ENCODE measurements at places on chromosomes 1 and 21.

- DNase-seq: peak; percentile 86
Measured at GRCh38 chr1:21368515-21369289, 71.2 kb upstream of the NBPF3 start.

GRCh38 chr1:67458663-67459062 lies 28.5 kb upstream of the SERBP1 start:
- no peak for DNase-seq

GRCh38 chr1:160108888-160109662 lies 6.5 kb upstream of the ATP1A2 start:
- DNase-seq: peak; percentile 60

DNA sequence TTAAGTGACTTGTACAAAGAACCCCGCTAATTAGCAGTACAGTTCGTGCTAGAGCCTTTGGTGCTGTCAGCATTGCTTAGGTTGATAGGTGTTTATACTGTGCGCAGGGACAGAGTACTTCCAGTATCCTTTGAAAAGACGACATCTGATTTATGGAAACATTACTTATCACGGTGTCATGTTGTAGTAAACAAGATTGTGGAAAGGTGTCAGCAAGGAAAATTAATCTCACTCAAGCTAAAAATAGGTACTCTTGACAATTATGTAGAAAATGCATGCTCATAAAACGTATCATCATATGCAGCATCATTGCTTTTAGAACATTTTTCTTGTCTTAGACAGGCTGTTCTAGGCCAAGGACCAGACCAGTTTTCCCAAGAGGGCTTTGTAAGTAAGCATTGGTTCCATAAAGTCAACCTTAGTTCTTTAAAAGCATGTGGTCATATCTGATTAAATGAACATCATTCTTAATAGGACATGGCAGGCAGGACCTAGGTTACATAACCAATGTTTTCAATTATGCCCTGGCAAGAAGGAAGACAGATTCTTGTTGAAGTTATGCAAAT lies 33.0 kb downstream of the SH3BGR start:
- DNase-seq: no peak

GRCh38 chr1:189983166-189983890 lies 494.3 kb downstream of the BRINP3 start:
- DNase-seq: no peak

GRCh38 chr1:45442272-45442671 lies 48.7 kb downstream of the TESK2 start:
- DNase-seq: peak; percentile 74

DNA sequence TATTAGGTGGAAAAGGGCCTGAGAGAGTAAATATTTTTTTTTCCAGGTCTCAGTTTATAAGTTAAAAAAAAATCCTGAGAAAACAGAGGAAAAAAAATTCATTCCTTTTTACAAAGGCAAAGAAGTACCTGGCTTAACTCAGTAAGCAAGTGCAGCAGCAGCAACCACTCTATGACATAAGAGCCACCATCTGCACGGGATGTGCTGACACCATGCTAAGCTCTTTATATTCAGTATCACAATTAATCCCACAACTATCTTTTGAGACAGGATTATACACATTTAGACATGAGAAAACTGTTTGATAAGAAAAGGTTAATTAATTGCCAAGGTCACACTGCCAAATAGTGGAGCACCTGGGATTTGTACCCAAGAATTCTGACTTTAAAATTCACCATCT lies 13.4 kb upstream of the DPT start:
- DNase-seq: no peak

DNA sequence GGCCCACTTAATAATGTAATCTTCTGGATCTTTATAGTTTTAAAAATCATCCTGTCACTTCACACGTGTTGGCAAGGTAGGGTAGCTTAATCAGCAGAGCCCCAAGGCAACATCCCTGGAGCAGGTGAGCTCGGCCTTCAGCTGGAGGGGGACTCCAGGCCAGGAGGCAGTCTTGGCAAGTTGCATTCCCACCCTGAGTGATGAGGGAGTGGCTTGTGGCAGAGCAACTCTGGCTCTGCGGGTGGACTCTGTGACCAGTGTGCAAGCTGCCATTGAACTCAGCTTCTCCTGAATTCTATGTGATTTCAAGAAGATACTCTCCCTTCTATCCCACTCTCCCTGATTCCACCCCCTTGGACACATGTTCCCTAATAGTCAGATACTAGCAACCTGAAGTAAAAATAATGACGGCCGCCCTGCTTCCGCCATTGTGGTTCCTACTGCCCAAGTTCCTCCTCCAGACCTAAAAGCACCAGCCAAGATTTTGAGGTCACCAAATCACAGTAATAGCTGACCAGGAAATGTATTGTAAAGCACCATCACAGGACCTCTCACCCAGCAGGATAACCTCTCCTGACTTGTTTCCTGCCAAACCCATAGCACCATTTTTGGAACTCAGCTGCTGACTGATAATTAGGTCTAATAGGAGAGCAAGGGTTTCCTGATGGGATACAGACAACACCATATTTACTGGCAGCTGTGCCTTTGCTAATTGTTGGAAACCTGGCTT lies 11.5 kb upstream of the LYST start:
- no peak for DNase-seq

DNA sequence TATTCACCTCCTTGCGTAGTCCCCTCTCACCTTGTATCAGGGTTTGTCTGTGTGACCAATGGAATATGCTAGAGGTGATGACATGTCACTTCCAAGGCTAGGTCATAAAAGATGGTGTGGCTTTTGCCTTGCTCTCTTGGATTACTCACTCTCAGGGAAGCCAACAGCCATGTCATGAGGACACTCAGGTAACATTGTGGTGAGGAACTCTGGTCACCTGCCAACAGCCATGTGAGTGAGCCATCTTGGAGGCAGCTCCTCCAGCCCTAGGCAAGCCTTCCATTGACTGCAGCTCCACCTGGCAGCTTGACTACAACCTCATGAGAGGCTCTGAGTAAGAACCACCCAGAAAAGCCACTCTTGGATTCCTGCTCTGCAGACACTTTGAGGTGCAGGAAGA lies 11.0 kb upstream of the HEYL start:
- no peak for DNase-seq

DNA sequence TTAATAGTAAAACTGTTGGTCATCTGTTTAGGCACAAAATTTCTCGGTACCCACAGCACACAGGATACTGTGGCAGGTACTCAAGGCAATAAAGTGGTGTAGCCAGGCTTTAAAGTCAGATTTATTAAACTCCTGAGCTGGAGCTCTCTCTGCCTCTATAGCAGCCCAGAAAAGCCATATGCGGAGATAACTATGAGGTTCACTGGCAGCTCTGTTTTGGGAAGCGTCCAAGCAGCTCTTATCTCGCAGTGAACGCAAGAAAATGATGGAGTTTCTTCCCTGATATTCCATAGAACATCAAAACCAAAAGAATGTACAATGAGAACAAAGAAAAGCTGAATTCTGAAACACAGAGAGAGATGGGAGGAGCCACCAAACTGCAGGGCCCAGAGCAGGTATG lies 248.3 kb downstream of the C1orf94 start:
- no peak for DNase-seq

GRCh38 chr21:26756491-26757159 lies 88.6 kb downstream of the ADAMTS1 start:
- DNase-seq: no peak

DNA sequence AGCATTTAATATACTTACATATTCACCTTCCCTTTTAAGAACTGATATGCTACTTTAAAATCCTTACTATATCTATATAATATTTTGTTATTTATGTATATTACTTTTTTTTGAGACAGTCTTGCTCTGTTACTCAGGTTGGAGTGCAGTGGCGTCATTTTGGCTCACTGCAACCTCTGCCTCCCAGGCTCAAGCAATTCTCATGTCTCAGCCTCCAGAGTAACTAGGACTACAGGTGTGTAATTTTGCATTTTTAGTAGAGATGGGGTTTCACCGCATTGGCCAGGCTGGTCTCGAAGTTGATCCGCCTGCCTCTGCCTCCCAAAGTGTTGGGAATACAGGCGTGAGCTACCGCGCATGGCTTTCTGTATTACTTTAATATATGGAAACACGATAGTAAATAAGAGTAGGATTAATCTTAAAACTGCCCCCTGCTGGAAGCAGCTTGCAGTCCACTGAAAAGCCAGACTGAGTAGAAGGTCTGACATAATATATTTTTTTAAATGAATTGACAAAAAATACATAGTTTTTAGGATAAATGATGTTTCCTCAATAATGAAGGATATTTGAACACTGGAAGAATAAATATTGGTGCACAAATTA lies 24.4 kb downstream of the RCAN3 start:
- peak; percentile 29 for DNase-seq

All from amniotic epithelial cell (primary cell).